ENCODE measurements at places on chromosomes 7 and 10.
A peak's percentile ranks its signal among the peaks of the same experiment; 100 is the strongest.

GRCh38 chr7:140016540-140016939 lies 46.2 kb downstream of the PARP12 start:
- DNase-seq: no peak

DNA sequence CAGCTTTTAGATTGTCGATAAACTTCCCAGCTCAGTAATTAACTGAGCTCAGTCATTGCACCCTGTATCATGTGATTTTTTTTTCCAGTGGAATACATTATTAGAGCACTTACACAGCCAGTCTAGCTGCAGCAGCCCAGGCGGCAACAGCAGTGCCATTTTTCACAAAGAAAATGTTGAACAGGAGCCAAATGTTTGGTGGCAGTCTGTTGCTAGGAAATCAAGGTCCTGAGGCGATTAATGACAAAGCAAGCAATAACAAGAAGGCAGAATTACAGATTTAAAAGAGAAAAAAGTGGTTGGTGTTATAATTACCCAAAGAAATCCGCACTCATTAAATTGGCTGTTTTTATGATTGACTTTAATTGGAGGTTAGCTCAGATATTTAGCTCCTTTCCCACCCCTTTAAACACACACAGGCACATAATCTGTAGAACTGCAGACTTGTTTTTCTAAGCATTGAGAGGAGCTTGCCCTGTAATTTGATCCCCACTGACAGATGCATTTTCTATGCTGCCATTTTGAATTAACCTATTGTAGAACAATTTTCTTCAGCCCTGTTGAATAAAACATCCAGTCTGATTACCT lies 267.4 kb downstream of the ADK start:
- no peak for DNase-seq

DNA sequence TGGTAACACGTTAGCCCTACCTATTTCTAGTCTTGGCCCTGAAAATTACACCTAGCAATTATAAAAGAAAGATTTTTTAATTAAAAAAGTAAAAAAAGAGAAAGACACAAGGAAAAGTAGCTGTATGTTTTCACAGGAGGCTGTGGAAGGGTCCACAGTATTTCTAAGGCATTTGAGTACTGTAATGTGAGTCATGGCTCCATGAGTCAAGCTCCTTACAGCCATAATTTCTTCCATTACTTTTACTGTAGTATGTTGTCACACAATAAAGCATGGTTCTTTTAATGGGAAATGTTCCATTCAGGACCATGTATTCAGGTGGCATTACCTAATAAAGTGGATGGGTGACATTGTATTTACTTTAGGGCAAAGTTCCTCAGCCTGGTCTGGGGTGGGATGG lies 113.4 kb downstream of the GPR37 start:
- no peak for DNase-seq

GRCh38 chr7:47553309-47553708 lies 28.6 kb downstream of the TNS3 start:
- no peak for DNase-seq

GRCh38 chr7:88291398-88292173 lies 15.1 kb downstream of the STEAP4 start:
- DNase-seq: no peak

GRCh38 chr7:127943541-127944521 lies 87.4 kb downstream of the LRRC4 start:
- DNase-seq: no peak

- DNase-seq: no peak
These were observed 31.8 kb upstream of the ABCA13 start for GRCh38 chr7:48139459-48139858.

GRCh38 chr7:27262121-27262520 lies 19.5 kb downstream of the EVX1 start:
- DNase-seq: no peak

GRCh38 chr10:118310822-118311221 lies 31.3 kb downstream of the FAM204A start:
- DNase-seq: no peak

- no peak for DNase-seq
These were observed 16.7 kb downstream of the VIPR2 start for GRCh38 chr7:159127691-159128642.

- no peak for DNase-seq
These were observed 9.6 kb upstream of the MYPN start for GRCh38 chr10:68099736-68100135.

GRCh38 chr7:19269301-19269700 lies 124.1 kb upstream of the FERD3L start:
- no peak for DNase-seq

DNA sequence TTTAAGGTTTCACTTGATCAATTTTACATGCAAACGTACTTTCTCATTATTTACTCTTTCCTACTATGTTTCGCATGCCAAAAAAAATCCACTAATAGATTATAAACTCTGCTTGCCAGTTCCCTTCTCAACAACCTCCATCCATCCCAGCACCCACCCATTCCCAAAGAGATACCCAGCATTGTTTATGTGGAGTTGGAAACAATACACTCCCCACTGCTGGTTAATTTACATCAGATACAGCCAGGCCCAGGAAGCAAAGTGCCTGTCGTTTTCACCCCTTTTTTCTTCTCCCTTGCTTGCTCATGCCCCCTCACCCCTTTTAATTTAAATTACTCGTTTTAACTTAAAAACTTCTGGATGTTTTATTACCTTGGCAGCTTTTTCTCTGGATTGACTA lies 59.9 kb downstream of the HIBADH start:
- no peak for DNase-seq

GRCh38 chr7:12067156-12067831 lies 143.8 kb upstream of the TMEM106B start:
- DNase-seq: peak; percentile 16

- DNase-seq: no peak
These were observed at the start of gene MEST for GRCh38 chr7:130491841-130492522. Gene MEST (plus strand): TSS chr7:130492085. CDS start chr7:130492314, 229 bp downstream.

GRCh38 chr7:155665957-155666287 lies 21.5 kb downstream of the RBM33 start:
- no peak for DNase-seq

DNA sequence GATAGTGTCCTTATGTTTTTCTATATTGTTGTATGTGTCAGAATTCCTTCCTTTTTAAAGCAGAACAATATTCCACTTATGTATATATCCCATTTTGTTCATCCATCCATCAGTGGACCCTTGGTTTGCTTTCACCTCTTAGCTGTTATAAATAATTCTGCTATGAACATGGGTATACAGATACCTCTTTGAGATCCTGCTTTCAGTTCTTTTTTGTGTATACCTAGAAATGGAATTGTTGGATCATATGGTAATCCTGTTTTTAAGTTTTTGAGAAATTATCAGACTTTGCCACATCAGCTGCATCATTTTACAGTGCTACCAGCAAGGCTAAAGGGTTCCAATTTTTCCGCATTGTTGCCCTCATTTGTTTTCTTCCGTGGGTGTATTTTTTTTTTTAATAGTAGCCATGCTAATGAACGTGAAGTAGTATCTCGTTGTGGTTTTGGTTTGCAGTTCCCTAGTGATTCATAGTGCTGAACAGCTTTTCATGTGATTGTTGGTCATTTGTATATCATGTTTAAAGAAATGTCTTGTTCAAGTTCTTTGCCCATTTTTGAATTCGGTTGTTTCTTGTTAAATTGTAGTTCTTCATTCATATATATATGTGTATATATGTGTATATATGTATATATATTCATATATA lies 87.8 kb downstream of the LCOR start:
- no peak for DNase-seq

GRCh38 chr7:6476596-6477317 lies 29.0 kb upstream of the DAGLB start:
- DNase-seq: no peak

- DNase-seq: no peak
These were observed 92.1 kb downstream of the ZNF277 start for GRCh38 chr7:112298543-112299100.

Measured in stimulated activated CD8-positive, alpha-beta memory T cell treated with anti-CD3 and anti-CD28 coated beads, Interleukin-4, amount 100 ng/mL, for 1 hour (primary cell).